Astrocyte of the cerebellum (primary cell): ENCODE measurements at places on chromosomes 1 and 21.

- DNase-seq, result no peak
Measured at GRCh38 chr21:39562791-39563770, 49.7 kb upstream of the B3GALT5 start.

GRCh38 chr1:83735526-83735925, 263.4 kb downstream of the TTLL7 start:
- DNase-seq, result no peak

GRCh38 chr1:245810181-245810769, 655.5 kb downstream of the KIF26B start:
- DNase-seq, result no peak

DNA sequence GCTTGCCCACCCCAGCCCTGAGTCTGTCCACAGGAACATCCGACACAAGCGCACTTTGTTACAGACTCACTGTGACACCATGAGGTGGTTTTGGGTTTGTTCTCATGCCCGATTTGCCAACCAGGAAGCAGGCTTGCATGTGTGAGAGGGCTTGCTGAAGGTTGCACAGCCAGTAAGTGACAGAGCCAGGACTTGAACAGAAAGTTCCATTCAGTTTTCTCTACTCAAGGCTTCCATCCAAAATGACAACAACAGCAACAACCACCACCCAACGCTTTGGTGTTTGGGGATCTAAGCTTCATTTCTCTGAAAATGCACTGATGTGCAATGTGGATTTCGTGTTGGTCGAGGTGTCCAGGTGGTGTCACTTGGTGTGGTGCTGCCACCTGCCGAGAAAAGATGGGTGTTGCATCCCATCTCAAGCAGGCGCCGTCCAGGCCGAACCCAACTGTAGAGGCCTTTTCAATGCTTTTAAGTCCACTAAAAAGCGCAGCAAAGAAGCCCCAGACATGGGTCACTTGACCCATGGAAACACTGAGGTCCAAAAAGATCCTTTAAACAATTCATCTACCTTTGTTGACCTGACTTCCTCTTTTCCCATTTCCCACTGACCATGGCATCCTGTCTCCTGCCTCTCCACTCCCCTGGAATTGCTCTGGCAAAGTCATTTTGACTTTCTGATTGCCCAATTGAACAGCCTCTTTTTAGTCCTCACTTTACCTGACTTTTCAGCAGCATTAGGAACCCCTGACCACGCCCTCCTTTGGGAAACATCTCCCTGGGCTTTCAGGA, 12.2 kb downstream of the CITED4 start:
- peak; percentile 27 for DNase-seq

DNA sequence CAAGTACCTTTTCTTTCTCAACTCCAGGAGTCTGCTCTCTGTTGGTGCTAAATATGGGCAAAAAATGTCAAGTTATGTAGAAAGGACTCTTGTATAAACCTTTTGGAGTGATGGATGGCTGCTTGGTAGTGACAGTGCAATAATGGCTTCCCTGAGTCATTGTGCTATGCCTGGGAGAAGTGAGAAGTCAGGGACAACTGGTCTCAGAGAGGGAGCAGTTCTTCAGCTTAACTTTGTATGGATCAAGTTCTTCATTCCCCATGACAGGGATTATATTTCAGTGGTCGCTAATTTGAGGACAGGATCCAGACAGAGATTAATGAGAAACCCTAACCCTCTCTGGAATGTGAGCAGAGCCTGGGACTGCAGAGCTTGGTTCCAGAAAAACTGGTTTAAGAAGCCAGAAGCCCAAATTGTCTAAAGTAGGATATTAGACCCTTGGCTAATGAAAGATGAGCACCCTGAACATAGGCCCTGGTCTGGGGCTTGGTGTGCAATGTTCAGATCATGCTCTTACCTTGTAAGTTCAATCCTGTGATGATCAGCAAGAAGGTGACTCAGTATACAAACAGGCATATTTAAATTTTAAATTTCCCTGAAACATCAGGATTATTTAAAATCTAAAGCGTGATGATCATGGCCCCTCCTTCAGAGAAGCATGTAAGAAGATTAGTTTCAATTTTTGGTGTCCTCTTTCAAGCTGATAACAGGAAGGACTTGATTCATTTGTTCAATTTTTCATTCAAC, 50.9 kb downstream of the NTMT2 start:
- DNase-seq, result no peak

- DNase-seq, result no peak
Measured at GRCh38 chr21:37208056-37208721, 58.9 kb downstream of the VPS26C start.

DNA sequence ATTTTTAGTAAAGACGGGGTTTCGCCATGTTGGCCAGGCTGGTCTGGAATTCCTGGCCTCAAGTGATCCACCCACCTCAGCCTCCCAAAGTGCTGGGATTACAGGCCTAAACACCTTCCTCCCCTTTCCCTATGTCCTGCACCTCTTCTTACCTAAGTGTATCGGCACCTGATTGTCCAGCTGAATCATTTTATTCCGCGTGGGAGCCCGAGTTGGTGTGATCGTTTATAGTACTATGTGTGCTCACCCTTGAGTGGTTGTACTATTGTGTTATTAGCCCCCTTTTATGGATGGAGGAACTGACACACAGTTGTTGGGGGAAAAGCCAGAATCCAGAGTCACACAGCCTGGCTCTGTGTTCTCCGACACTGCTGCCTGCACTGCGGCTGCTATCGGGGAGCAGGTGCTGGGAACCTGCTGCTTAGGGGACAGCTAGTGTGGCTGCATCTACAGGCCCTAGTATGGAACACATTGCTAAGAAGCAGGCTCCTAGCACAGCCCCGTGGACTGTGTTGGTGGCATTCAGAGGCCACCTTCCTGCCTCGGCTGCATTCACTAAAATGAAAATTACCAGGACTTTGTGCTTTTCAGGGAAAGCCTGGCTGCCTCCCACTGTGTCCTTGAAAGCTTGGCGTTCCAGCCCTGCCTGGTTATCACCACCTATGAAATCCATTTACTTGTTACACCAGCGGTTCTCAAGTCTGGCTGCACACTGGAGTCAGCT, 21.6 kb downstream of the ENO1 start:
- DNase-seq, result no peak

DNA sequence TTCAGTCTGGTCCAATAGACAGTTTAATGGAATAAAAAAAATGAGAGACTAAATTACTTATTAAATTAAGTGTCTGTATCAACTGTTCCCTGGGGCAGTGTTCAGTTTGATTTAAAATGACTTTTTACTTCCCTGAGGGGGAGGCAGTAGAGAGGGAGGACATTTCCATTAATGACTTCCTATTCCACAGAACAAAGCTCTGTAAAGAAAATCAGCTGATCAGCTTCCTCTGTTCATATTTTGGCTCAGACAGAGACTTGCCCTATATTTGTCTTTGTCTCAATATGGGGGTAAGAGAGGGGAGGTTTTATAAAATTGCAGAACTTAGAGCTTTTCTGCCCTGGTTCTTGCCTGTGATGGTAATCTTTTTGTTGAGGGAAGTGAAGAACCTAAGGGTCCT, 8.4 kb downstream of the CFAP126 start:
- no peak for DNase-seq

- no peak for DNase-seq
Measured at GRCh38 chr1:21347072-21347581, 56.9 kb upstream of the ECE1 start.

- no peak for DNase-seq
Measured at GRCh38 chr1:236107121-236107907, 35.0 kb upstream of the GPR137B start.

DNA sequence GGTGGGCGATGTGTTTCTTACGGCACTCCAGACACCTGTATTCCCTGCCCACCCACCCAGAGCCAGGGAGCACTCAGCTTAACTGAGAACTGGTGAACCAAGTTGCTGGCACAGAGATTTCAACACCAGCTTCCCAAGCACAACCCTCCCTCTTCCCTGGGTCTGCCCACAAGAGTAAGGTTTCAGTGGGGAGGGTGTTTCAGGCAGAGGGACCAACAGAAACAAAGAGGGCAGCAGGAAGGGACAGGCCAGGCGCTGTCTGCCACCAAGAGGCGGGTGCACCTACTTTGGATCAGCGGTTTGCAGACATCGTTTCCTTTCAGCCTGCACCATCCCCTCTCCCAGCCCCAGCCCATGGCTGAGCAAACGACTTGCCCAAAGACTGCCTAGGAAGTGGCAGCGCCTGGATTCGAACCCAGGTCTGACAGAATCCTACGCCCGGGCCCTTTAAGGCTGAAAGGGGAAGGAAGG, 21.9 kb upstream of the ALDH4A1 start:
- DNase-seq, result no peak

DNA sequence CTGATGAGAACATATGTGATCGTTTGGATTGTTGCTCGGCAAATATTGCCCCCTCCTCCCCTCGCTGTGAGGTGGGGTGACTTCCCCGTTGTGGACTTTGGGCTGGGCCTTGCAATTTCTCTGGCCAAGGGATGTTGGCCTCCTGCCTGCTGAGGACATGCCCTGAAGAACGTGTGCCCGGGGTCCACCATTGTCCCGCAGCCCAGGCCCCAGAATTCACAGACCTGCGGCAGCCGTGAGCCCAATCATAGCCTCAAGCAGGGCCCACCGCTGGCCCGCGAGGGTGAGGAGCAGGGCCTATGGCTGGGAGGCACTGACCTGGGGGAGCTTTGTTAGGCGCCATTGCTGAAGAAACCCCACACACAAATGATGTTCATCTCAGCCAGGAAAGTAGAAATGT, 58.3 kb upstream of the ACTRT2 start:
- DNase-seq, result no peak

DNA sequence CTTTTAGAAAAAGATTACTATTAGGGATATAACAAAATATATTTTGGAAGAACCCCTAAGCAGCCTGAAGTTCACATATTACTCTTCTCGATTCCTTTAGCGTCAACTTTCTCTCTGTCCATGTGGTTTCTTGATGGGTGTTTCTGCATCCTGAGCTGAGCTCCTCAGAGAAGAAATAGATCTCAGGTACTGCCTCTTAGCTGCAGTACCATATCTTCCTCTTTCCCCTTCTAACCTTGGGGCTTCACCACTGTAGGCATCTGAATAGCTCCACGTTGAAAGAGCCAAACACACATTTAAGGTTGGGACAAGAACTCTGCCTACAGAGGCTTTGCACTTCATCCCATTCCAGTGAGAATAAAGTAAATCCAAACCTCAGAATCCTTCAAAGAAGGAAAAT, 59.2 kb downstream of the SAMSN1 start:
- DNase-seq, result no peak

DNA sequence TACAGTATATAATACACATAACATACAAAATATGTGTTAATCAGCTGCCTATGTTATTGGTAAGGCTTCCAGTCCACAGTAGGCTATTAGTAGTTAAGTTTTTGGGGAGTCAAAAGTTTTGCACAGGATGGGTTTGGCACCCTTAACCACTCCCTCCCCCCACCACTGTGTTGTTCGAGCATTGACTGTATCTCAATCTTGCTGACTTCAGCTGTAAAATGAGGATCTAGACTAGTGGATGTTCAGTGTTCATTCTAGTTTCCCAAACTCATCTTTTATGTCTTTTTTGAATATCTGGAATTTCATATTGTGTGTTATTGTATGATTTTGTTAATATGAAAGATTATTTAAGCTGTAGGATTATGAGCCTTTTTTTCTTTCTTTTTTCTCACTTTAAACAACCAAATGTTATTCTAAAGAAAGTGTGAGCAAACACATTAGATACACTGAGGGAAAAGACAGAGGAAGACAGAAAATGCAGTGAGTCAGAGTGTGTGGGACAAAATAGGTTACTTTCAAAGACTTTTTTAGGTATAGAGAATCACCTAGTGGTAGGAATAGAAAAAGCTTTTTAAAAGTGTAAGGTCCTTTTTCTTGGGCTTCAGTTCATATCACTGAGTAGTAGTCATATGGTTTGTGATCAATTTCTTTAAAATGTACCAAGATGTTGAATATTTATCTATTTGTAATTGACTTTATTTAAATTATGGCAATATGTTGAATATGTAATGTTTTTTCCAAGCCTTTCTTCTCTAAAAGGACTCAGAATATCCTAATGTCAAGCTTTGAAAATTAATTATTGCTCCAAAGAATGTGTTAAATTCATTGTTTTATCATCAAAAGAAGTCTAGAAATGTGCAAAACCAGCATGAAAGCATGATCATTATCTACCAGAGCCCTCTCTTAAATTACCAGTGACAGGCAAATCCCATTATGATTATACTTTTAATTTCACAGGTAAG, 17.9 kb upstream of the CENPF start:
- DNase-seq, result no peak

GRCh38 chr1:46334030-46334384, 6.6 kb upstream of the NSUN4 start:
- no peak for DNase-seq

DNA sequence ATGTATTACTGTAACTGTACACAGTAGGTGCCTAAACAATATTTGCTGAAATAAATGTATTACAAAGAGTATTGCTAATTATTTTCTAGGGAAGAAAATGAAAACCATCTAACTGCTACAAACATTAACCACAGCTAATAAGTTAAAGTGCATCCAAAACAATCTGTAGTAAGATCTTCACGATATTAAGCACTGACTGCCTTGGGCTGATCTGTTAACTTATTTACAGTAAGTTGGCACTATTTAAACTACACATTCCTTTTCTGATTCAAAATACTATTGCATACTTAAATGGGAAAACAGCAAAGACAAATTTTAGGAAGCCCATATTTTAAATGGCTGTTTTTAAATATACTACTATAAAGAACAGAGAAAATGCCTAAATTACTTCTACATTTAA, 4.5 kb downstream of the EYA3 start:
- DNase-seq, result no peak

DNA sequence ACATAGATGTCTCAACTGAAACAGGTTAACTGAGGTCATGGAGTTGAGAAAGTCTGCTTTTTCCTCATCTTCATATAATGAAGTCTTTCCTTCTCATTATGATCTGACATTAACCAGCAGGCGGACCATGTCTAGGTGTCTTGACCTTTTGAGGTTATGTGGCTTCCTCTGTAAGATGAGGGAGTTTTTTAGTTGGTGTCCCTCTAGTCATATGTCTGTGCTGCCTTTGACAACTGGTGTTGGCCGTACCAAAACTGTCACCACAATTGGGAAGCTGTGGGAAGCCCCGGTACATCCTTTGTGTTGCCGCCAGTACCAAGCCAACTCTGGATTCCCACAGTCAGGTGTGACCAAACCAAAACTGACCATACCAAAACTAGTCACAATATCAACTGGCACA, 105.1 kb downstream of the PBX1 start:
- DNase-seq, result no peak

- no peak for DNase-seq
Measured at GRCh38 chr1:208461680-208462079, 217.5 kb upstream of the PLXNA2 start.

DNA sequence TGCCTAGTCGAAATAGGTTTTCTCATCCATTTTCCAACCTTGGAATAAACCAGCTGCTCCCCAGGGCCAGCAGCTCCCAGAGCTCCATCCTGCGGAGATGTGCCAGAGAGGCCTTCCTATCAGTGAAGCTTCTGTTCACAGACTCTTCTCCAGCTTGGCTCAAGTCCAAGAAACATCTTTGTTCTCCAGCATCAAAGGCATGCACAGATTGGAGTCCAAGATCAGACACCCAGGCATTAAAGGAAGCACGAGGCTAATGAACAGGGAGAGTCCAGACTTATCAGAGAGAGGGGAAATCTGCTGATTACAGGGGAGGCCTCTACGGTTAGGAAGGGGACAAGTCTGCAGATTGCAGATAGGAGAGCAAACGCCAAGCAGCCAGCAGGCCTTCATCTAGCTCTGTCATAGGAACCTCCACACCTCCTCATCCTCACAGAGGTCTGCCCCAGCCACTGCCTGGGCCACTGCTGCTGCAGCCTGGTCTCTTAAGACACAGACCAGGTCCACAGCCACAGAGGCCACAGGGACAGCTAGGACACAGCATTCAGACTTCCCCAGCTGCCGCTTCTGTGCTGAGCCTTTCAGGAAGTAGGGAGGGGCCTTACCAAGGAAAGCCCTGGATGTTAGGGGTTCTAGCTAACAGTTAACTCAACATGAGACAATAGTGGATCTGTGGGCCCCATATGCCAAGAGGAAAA, 3.4 kb downstream of the PRR9 start:
- no peak for DNase-seq
